ENCODE measurements at places on chromosomes 13 and 19.

- no peak for DNase-seq
These were observed 109.3 kb downstream of the COL4A2 start for GRCh38 chr13:110416131-110417025.

- DNase-seq: no peak
These were observed 62.4 kb downstream of the MPHOSPH8 start for GRCh38 chr13:19695829-19696228.

DNA sequence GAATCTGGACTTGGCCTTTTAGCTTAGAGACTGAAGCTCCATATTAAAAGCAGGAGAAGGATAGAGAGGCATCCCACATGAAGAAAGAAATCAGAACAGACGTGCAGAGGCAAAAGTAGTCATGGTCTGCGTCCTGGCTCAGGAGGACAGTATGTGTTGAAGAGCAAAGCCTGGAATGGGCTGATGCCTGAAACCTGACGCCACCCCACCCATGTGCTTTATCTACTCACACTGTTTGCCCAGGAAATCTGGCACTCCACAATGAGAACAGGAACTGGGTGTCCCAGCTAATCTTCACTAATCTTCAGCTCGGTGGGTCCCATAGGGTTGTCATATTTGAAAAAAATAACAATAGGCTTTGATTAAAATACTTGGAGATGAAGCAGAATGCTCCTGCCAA is 549.0 kb upstream of the GPC6 start:
- DNase-seq: peak; percentile 91

DNA sequence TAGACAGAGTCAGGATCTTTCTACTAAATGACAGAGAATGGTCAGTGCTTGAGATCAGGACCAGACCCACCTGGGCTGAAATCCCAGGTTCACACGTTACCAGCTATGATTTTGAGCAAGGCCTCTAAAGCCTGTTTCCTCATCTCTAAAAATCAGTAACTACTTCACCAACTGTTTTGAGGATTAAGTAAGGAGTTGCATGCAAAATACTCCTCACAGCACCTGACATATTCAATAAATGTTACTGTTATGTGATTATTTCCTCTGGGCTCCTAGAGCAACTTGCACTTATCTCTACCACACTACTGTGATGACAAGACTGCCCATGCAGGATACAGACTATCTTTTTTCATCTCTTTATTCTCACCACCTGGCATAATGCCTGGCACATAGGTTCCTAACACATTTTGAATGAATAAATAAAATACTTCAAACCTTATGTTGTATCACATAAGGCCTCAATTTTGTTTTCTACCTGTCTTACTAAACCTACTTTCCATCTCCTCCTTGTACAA is 1.8 kb downstream of the KATNAL1 start:
- DNase-seq: no peak

- DNase-seq: no peak
These were observed 151.7 kb upstream of the TSHZ3 start for GRCh38 chr19:31500946-31501345.

GRCh38 chr19:16589917-16590316 is 17.7 kb upstream of the SLC35E1 start:
- no peak for DNase-seq

DNA sequence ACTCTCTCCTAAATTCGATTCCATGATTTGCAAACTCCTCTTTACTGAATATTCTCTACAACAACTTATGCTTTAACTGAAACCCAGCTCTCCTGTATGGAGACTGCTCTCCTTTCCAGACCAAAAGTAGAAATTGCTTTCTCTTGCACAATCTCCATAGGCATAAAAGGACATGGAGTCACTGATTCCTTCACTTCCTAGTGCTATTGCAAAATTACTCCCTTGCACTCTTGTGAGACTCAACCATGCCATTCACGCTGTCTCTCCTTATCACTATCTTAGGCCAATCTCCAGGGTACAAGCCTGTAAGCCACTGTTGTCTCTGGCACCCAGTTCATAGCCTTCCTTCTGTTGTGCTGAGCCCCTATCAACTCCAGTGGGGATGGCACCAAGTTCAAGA is 30.6 kb downstream of the SERPINE3 start:
- DNase-seq: no peak

DNA sequence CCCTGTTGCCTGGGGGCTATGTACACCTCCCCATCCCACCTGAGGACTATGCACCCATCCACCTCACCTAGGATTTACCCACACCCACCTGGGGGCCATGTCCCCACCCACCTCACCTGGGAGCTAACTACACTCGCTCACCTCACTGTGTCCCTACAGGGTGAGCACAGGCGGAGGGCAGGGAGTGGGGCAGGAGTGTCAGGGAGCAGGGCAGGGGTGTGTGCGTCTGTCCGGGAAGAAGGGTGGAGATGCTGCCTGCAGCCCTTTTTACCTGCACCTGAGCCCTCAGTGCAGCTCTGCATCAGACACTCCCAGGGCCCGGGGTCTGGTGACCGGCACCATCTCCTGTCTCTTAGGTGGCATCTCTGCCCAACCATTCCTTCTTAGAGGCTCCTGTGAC is 10.6 kb upstream of the CPAMD8 start:
- DNase-seq: no peak

- no peak for DNase-seq
These were observed 85.2 kb downstream of the LRRC63 start for GRCh38 chr13:46296921-46297320.

- peak; percentile 38 for DNase-seq
These were observed 8.3 kb upstream of the CDC42EP5 start for GRCh38 chr19:54481326-54481930.

GRCh38 chr19:38149661-38150061 is 74.4 kb downstream of the DPF1 start:
- no peak for DNase-seq

- DNase-seq: no peak
These were observed 7.0 kb upstream of the MAMSTR start for GRCh38 chr19:48726556-48726955.

- DNase-seq: no peak
These were observed 14.8 kb upstream of the ATP8B3 start for GRCh38 chr19:1826557-1827521.

DNA sequence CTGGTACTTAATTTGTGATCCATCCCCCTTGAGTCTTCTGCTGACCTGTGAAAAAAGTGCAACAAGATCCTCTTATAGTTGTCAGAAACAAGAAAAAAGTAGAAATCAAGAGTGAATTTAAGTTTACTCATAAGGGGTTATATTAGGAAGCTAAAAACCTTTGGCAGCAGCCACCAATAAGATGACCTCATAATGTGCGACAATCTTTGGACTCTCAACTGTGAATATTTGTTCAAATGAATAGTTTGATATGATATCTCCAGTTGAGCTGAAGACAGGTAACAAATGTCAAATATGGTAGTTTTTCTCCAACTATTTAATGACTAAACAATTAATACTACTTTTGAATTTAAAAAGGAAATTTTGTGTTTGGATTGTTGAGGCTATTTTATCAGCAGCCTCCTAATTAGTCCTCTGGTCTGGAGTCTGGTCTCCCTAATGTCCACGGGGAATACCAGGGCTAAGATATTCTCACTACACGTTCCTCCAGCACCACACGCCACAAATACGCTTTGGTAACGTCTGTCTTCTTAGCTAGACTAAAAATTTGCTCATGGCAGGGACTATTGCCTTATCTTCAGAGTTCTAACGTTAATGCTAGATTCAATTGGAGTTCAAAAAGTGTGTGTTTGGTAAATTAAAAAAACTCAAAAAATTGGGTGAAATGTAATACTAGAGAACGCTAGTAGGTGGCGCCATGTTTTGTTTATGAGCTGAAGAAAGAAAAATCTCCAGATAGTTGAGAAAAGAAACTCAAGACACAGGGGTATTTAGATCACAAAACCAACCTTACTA is 51.0 kb upstream of the PDX1 start:
- no peak for DNase-seq

DNA sequence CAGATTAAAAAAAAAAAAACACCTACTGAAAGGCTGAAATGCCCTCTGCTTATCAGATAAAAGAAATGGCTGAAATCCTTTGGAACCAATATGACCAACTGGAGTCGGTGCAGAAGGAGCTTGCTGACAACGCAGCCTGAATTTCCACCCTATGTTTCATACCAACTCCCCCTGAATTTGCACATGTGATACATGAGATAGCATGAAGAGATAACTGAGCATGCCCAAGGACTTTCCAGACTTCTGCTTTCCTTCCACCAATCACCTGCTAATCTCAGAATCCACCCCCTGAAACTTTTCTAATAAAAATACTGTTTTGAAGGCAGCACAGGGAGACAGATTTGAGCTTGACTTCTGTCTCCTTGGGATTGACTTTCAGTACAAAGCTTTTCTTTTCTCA is 32.2 kb upstream of the WDFY2 start:
- DNase-seq: no peak

DNA sequence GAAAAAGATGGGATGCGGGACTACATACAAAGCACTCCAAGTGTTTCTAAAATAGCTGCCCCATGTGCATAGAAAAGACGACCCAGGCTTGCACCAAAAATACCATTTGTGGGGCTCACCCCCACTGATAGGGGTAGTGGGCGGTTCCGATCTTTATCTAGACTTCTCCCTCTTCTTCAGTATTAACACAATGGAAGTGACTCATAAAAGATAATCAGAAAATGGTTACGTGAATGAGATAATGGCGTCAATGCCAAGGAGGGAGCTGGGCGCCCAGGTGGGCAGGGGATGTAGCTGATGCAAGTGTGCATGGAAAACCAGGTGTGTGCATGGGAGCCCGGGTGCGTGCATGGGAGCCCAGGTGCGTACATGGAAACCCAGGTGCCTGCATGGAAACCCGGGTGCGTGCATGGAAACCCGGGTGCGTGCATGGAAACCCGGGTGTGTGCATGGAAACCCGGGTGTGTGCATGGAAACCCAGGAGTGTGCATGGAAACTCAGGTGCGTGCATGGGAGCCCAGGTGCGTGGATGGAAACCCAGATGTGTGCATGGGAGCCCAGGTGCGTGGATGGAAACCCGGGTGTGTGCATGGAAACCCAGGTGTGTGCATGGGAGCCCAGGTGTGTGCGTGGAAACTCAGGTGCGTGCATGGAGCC is 32.7 kb downstream of the LAMP1 start:
- DNase-seq: no peak

- no peak for DNase-seq
These were observed 1.8 kb downstream of the MBNL2 start for GRCh38 chr13:97223711-97224541.

GRCh38 chr19:58284199-58284598 is 5.4 kb downstream of the ZNF8 start:
- no peak for DNase-seq

GRCh38 chr19:51289635-51290034 is 21.8 kb upstream of the IGLON5 start:
- DNase-seq: no peak

DNA sequence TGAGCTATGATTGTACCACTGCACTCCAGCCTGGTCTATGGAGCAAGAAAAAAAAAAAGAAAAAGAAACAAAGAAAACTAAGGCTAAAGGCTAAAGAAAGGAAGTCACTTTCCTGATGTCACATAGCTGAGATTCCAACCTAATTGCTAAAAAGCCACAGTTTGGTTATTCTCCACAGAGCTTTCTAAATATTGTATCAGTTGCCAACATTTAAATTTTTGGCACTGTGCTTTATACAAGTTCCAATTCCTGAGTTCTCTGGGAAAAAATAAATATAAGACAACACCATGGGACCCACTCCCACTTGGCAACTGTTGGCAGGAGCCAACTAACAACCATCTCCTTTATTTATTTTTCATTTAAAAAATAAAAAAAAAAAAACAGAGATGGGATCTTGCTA is 11.2 kb upstream of the LYPD3 start:
- DNase-seq: no peak

GRCh38 chr13:35723053-35723461 is 246.6 kb upstream of the MAB21L1 start:
- DNase-seq: no peak

GRCh38 chr19:43820098-43820883 is 6.8 kb upstream of the ZNF283 start:
- no peak for DNase-seq

DNA sequence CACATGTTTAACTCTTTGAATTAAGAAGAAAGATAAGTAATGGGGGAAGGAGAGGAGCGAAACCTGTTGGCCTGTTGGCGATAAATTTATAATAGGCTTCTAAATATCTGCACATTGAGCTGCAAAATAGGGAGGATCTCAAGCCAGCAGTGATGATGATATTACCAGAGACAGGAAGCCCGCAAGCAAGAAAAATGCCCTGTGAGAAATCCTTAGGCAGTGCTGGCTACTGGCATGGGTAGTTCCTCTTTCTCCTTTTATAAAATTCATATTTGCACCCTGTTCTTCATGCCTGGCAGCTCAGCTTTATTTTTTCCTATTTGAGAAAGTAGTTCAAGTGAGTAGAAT is 858 bp upstream of the USP12 start:
- no peak for DNase-seq

DNA sequence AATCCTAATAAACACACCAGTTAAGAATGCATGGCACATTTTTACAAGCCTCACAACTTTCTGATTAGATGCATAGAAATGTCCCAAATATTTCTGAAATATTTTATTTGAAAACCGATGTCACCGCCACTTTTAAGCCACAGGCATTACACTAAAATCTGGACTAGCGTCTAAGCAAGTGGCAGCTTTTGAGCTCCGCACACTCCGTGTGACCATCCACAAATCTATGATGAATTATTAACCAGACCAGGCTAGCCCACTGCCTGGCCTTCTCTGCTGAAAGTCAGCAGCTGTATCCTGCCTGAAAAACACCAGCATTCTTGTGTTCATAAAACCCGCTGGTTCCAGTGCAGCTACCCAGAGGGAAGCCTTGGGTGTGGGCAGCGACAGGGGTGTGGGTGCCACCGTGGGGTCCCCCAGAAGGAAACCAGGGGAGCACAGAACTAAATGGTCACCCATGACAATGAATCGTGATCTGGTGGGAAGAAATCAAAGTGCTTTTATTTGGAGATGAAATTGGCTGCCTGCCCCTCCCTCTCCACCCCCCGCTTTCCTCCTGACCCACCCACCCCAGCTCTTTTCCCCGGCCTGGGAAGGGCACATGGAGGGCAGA is 13.8 kb downstream of the RASA3 start:
- no peak for DNase-seq

DNA sequence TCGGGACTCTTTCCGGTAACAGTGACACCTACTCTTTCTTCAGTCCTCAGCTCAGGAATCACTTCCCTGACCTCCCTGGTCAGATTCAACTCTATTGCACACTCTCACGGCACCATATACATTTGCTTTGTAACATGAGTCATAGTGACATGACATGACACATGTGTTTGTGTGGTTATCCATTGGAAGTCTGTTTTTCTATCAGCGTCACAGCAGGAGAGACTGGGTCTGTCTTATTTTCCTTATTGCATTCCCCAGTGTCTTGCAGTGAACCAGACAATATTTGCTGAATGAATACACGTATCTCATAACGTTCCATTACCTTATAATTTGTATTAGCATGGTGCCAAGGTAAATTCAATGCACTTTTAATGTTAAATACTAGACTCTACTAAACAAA is 102.0 kb downstream of the DCLK1 start:
- no peak for DNase-seq

DNA sequence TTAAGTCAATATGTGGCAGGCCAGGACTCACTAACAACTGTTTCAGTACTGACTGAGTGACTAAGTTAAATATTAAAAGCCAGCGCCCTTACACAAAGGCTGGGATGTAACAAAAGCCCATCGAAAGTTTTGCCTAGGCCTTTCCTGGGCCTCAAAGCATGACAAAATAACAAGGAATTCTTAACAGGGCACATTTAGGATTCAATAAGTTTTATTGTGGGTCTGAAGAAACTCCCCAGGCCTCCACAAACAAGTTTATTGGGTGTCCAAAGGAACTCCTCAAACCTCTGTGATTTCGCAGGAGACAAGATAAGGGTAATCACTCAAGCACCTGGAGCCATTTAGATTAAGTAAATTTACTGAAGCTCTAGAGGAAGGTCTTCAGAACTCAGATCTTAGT is 130.7 kb upstream of the SGCG start:
- DNase-seq: no peak
